Activated naive CD4-positive, alpha-beta T cell treated with anti-CD3 and anti-CD28 coated beads, Interleukin-2, amount 50 U/mL, for 72 hours (primary cell): ENCODE measurements at places on chromosomes 4 and X. TPM values are rescaled to one million over a fixed set of nuclear protein-coding genes. Genes with fewer than 3 reads are reported as not detected.

The SPANXC gene
- total RNA-seq, result not detected

The CCDC120 gene
- 5.7 TPM for total RNA-seq

The LINC00632 gene
- total RNA-seq, result 0.07 TPM

The PPP1R2C gene
- total RNA-seq, result not detected

The ZXDA gene
- total RNA-seq, result 4.6 TPM

The SSX7 gene
- not detected for total RNA-seq

The TEX13C gene
- total RNA-seq, result not detected

The CHRDL1 gene
- not detected for total RNA-seq

The PDZD4 gene
- total RNA-seq, result 1.2 TPM

The EFHC2 gene
- total RNA-seq, result 0.41 TPM

The SLC6A8 gene
- 2.2 TPM for total RNA-seq

The GSX2 gene
- not detected for total RNA-seq

The ANXA3 gene
- total RNA-seq, result not detected

The DGKK gene
- total RNA-seq, result not detected

The NEUROG2 gene
- total RNA-seq, result 0.10 TPM

The UCP1 gene
- total RNA-seq, result not detected

The TXK gene
- 16.4 TPM for total RNA-seq

The CCKAR gene
- not detected for total RNA-seq

The TLR6 gene
- total RNA-seq, result 5.1 TPM

The ARMCX2 gene
- total RNA-seq, result 20.9 TPM

The SSX4B gene
- total RNA-seq, result not detected

The TMPRSS11F gene
- not detected for total RNA-seq

The TRMT2B gene
- 34.1 TPM for total RNA-seq

The MAOB gene
- total RNA-seq, result not detected

The ADH1B gene
- not detected for total RNA-seq

The SPACA5 gene
- not detected for total RNA-seq

The GAGE12F gene
- not detected for total RNA-seq

The DRP2 gene
- total RNA-seq, result 1.1 TPM

The FGD1 gene
- total RNA-seq, result 0.27 TPM

The IL3RA gene
- total RNA-seq, result 0.41 TPM

The SNCA gene
- total RNA-seq, result 0.46 TPM

The SOD3 gene
- total RNA-seq, result not detected

The NIPAL1 gene
- total RNA-seq, result 3.9 TPM

The ASB12 gene
- total RNA-seq, result not detected

The MAGEA8 gene
- not detected for total RNA-seq

The NAP1L5 gene
- total RNA-seq, result 2.9 TPM

The CLDN22 gene
- not detected for total RNA-seq
